ENCODE measurements at places on chromosomes 13 and 19.

- peak; percentile 55 for DNase-seq
Observed at GRCh38 chr13:75299913-75300862, 181.8 kb downstream of the TBC1D4 start.

DNA sequence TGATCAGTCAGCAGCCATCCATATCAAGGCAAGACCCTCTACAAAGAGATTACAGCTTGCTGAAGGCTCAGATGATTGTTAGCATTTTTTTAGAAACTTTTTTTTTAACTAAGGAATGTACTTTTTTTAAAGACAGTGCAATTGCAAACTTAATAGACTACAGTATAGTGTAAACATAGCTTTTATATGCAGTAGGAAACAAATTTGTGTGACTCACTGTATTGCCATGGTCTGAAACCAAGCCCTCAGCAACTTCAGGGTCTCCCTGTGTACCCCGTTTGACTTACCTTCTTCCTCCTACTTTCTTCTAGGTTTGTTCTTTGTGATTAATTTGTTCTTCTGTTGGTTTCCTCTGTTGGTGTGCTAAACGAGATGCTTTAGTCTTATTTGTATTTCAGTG lies 93.0 kb upstream of the TEX29 start:
- DNase-seq = no peak

DNA sequence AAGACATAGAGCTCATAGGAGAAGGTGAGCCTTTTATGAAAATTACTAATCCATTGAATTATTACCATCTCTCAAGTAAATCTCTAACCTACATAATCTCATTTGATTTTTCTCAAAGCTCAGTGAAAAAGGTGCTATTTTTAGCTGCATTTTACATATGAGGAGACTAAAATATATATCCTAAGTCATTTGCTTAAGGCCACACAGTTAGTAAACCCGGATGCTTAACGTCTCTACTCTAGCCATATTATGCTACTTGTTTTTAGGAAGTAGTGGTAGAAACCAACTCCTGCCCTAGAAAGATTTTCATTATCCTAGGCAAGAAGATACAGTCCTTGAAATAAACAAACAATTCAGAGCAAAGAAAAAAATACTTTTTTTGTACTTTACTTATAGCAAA lies 108.9 kb downstream of the RBM26 start:
- no peak for DNase-seq

DNA sequence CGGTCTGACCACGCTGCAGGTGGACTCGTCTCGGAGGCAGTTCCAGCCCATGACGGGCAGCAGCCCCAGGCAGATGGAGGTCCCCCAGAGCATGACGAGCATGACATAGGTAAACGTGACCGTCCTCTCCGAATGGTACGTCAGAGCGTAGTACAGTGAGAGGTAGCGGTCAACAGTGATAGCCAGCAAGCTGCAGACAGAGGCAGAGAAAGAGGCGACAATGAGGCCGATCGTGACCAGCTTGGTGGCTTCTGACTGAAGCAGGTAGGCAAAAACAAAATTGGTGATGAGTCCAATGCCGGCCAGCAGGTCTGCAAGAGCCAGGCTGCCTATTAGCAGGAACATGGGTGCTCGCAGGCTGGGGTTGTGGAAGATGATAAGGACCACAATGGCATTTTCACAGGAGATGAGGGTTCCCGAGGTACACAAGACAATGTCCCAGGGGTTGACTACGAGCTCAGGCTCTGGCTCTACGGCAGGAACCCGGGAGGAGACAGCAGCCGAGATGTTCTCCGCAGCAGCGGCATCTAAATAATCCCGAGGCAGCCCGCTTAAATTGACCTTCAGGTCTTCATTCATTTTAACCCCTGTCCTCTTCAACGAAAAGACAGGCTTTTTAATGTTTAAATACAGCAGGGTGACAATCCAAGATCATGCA lies 1.2 kb downstream of the GPR12 start:
- DNase-seq = no peak

- no peak for DNase-seq
Observed at GRCh38 chr13:31949486-31949885, 82.1 kb upstream of the FRY start.

Data from HFFc6 (cell line).